ENCODE measurements at places on chromosomes 1 and 21. TPM values are rescaled to one million over a fixed set of nuclear protein-coding genes. Genes with fewer than 3 reads are reported as not detected.

GRCh38 chr1:65992165-65992821 lies 199.6 kb downstream of the PDE4B start:
- DNase-seq = peak; percentile 69

The GNAT2 gene
- not detected for total RNA-seq

DNA sequence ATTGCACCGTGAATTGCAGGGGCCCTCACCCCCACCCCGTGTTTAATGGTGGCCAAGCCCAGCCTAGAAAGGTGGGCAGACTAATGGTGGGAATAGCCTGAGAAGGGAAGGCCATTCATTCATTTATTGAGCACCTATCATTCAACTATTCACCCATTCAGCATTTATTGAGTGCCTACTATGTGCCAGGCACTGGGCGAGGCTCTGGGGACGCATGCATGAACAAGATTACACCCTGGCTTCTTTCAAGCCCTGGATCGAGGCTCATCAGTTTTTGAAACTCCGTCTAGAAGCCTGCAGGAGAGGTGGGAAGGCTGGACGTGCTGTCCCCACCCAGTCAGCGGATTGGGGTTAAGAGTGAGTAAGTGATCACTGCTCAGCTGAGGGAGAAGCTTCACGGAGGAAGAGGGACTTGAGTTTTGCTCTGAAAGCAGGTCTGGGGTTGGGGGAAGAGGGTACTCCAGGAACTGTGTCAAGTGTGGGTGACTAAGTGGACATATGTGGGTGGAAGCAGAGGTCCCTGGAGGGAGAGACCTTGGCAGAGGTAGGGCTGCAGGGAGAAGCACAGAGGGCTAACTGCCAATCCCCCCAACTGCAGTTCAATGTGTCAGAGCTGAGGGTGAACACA lies 35.6 kb downstream of the MEF2D start:
- no peak for DNase-seq

GRCh38 chr1:62077821-62078220 lies 116.8 kb upstream of the L1TD1 start:
- DNase-seq = no peak

The CORT gene
- total RNA-seq = 0.40 TPM

- DNase-seq = no peak
Observed at GRCh38 chr21:18655931-18656330, 252.3 kb upstream of the TMPRSS15 start.

The BRINP2 gene
- total RNA-seq = 0.06 TPM

DNA sequence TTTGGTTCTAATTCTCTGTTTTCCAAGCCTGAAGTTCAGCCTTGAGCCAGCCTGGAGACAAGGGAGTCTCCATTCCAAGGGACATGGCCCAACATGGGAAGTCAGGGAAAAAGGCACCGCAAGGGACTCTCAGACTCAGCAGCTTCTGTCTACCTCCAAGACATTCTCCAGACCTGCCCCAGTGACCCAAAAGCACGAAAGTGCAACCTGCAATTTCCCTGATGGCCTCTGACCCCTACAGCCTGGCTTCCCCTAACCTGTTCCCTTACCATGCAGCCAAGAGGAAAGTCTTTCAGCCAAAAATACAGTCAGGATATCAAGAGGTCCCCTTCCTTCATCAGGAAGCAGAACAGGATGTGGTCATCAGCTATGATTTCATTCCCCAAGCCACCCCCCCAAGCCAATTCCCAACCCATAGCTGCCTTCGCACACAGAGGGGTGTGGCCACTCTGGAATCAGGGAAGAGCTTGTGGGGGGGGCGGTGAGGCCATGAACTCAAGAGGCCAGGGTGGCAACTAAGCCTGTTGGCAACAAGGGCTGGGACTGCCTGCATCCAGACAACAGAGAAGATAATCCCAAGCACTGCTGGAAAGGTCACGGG lies 59.2 kb downstream of the TIAM1 start:
- no peak for DNase-seq

The ELAPOR1 gene
- total RNA-seq = 25.0 TPM

DNA sequence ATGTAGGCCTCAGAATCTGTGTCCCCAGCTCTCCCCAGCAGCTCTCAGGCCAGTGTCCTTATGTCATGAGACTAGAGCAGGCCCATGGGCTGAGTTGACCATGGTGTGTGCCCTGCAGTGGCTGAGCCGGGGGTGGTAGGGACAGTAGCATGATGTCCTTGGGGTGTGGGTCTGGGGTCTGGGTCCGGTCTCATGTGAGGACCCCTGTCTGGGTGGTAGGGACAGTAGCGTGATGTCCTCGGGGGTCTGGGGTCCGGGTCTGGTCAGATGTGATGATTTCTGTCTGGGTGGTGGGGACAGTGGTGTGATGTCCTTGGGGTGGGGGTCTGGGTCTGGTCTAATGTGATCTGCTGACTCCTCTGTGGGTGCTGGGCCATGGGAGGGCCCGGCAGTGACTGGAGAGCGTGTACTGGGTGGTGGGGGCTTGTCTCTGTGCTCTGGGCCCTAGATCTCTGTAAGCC lies 64.5 kb downstream of the OBSCN start:
- no peak for DNase-seq

- DNase-seq = peak; percentile 15
Observed at GRCh38 chr21:25757531-25757930, 22.8 kb downstream of the GABPA start.

GRCh38 chr1:18200136-18200717 lies 92.6 kb downstream of the IGSF21 start:
- no peak for DNase-seq

- no peak for DNase-seq
Observed at GRCh38 chr21:34593423-34593822, 21.5 kb downstream of the RCAN1 start.

DNA sequence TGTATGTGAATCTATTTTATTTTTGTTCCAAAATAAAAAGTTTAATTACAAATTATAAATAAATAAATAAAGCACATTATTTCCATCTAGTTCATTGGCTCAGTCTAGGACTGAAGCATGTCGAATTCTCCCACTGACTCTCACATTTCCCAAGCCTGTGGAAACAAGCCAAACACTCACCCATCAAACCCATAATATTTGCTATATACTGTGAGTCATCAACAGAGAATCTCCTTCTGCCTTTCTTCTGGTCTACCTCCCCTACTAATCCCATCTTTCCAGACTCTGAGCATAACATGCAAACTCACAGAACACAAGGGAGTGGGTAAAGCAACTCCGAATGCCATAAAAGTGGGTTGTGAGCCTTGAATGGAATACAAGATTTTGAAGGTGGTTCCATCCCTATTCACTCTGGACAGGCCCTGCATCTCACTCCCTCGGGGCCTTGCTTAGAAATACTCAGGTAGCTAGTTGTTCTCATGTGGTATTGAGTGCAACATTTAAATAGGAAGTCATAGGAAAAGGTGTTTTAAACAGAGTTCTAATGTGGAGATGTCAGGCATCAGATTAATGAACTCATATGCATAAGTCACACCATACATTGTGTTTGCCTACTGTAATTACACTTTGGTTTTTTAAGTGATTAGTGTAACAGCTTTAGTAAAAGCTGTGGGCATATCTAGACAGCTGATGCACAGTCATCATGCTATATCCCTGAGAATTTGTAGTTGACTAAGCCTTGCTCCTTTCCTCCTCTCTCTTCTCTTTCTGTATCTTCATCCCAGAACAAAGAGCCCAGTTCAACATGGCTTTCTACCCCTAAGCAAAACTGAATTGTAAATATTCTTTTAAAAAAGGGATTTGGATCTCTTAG lies 47.0 kb downstream of the F5 start:
- DNase-seq = no peak

DNA sequence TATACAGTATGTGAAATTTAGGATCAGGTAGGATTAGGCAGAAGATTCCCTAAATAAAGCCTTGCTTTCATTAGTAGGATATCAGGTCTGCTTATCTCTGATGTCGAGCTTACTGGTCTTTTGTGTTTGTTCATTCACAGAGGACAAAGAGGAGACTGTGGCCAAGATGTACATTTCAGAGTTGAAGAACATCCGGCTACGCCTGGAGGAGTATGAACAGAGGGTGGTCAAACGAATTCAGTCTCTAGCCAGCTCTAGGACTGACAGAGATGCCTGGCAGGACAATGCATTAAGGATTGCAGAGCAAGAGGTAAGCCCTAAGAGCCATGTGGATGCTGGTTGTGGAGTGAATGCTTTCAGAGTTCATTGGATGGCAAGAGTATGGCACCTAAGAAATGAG lies 106.2 kb downstream of the MACF1 start:
- no peak for DNase-seq

The CD34 gene
- total RNA-seq = 81.9 TPM

DNA sequence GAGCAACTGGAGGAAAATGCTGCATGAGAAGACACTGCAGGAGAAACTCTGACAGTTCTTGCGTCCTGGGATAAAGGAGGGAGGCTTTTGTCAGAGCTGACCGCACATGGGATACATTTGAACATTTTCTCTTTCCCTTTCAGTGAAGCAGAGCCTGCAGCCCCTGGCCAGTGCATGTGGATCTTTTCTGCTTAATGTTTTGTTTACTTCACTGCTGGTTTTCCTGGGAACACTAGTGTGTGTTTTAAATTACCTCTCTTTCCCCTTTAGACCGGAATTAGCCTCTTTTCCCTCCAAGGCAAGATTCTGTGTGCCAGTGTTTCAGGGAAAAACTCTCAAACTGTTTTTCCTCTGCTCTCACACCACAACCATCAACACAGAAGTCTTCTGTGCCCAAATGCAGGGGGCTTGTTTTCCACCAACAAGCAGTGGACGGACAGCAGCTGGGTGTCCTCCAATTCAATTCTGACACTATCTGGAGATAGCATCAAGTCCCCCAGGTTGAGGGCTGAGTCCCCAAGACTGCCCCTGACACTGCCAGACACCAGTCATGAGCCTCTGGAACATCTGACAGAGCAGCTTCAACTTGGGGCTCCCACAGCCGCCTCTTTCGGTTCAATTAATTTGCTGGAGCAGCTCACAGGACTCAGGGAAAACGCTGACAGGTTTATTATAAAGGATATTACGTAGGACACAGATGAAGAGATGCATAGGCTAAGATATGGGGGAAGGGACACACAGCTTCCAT lies 136.2 kb downstream of the RHOU start:
- DNase-seq = peak; percentile 78

The OR2G2 gene
- total RNA-seq = not detected

The INAVA gene
- total RNA-seq = 11.3 TPM

The AADACL3 gene
- not detected for total RNA-seq

GRCh38 chr1:36951292-36951750 lies 83.0 kb downstream of the GRIK3 start:
- no peak for DNase-seq

DNA sequence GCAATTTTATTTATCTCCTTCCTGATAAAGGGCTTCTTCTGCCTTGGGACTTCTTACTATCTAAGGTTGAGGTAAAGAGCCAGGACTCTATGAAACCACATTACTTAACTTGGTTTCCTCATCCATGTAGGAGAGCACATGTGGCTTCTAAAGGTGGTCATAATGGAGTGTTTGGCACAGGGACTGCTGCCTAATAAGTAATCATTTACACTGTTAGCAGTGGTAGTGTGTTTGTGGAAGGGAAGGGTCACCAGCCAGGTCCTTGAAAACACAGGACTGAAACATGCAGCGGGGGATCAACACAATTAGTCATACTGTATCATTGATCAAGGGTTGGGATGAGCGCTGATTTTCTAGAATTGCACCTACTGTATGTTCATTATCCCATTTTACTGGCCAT lies 59.6 kb downstream of the UCK2 start:
- no peak for DNase-seq

DNA sequence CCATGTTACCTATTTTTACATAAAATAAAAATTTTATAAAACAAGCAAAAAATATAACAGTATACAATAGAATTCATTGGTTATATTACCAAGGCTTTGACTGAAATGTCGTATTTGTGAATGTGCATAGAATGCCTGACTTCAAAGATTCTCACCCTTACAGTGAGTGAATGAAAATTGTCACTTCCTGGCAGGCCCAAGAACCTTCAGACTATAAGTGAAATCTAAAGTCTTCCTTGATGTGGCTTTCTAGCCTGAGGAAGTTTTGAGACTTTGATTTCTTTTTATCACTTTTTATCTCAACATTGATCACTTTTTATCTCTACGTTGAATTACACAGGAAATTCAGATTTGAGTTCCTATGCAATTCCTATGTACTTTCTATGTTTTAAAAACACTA lies 104.7 kb upstream of the KIAA0040 start:
- DNase-seq = no peak

GRCh38 chr1:7879228-7879627 lies 26.4 kb upstream of the UTS2 start:
- no peak for DNase-seq

- no peak for DNase-seq
Observed at GRCh38 chr1:70509996-70510876, 99.2 kb downstream of the CTH start.

DNA sequence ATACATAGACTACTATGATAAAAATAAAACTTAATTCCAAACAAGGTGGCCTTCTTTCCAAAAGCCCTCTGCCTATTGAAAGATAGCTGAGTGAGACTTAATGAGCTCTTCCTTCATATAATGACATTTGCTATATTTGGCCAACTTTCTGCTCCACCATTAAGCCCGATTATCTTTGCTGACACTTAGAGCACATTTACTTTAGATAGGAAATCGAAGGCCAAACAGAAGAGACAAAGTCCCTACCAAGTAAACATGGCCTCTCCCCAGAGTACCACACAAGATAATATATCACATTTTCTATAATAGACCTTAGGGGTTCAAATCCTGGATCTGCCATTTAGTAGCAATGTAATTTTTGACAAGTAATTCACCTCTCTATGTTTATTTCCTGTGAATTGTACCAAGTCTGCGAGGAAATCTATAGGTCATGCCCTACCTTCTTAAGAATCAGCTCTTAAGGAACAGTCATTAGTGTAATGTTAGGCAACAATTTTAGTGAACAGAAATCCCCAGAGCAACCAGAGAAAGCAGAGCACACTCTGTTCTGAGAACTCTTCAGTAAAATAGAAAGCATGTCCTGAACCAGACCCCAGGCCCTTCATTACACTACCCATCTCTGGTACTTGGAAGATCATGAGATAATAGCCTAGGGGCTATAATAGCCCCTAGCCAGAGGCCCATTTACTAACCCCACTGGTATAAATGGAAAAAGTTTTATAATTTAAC lies 17.3 kb upstream of the COA6 start:
- no peak for DNase-seq

The SPATA21 gene
- not detected for total RNA-seq

DNA sequence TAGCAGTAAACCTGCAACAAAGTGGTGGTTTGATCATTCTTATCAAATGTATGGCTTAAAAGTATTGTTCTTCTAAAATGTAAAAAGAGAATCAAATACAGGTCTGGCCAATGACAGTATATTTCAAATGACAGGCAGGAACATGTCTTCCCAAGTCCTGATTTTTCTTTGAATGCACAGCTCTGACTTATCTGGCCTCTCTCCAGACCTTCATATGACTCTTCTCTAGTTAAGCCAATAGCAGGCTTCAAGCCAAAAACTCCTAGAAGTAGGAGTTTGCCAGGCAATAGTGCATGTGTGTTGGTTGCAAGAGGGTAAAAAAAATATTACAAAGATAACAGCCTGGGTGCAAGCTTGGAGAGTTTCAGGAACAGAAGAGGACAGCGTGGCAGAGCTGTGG lies 345.5 kb downstream of the SMYD3 start:
- DNase-seq = peak; percentile 83
